ENCODE measurements at places on chromosomes 2 and 18.

- no peak for DNase-seq
Observed at GRCh38 chr2:135212757-135213156, 160.7 kb downstream of the RAB3GAP1 start.

- DNase-seq, result no peak
Observed at GRCh38 chr2:204027091-204027490, 90.5 kb downstream of the ICOS start.

- no peak for DNase-seq
Observed at GRCh38 chr2:180268006-180268405, 260.9 kb upstream of the CWC22 start.

DNA sequence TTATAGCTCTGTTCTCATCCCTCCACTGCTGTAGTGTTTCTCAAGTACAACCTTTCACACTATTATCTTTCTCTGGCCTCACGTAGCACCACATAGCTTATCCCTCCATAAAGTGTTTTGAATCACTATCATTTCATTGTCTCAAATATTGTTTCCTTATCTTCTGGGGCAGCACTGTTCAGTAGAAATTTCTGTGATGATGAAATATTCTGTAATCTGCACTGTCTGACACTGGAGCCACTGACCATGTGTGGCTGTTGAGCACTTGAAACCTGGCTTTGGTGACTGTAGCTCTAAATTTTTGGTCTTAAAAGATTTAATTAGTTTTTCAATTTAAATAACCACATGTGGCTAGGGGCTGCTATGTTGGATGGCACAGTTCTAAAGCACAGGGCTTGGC, 78.9 kb downstream of the CPS1 start:
- DNase-seq, result peak; percentile 7

- DNase-seq, result no peak
Observed at GRCh38 chr2:121017396-121017795, 267.6 kb downstream of the TFCP2L1 start.

DNA sequence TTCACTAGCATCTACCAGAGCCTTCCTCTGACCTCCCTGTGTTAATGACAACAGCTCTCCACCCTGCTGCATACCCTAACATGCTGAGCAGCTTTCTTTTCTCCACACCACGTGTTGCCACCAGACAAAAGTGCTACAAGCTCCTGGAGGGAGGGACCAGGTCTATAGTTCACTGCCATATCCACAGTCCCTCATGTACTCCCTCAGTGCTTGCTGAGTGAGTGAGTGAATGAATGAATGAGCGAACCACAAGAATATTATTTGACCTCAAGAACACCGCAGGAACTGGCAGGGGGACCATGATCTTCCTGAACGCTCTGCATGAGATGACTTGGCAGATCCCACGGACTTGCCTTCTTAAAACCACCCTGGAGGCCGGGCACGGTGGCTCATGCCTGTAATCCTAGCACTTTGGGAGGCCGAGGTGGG, 47.4 kb upstream of the CAB39 start:
- DNase-seq, result no peak

- no peak for DNase-seq
Observed at GRCh38 chr18:64799376-64799775, 650.5 kb upstream of the LINC00305 start.

- no peak for DNase-seq
Observed at GRCh38 chr2:202215179-202215578, 23.2 kb downstream of the SUMO1 start.

DNA sequence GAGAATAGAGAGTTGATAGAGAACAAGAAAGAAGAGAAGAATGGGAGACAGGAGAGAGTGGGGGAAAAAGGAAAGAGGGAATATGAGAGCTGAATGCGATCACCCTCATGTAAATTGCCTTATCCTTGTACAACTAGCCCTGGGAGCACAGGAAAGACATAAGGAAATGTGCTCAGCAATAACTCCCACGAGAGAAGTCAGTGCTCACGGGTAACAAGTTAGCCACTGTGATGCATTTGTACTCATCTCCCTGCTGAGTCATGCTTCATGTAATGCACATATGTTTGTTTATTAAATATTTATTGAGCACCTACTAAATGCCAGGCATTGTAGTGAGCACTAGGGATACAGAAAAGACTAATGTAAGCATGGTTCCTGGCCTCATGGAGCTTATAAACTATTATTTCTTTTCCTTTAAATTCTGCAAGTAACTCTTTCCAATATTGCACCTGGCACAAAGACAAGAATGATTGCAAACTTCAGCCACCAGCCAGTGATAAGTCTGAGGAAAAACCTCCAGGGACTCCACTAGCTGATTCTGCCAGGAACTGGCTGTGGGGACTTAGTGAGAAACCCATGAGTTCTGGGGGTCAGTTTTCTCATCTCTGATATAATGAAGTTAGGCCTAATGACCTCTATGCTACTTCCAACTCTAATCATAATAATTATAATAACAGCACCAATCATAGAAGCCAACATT, 124.1 kb downstream of the LNPK start:
- DNase-seq, result no peak
